ENCODE measurements at places on chromosomes 12 and 14.

- peak; percentile 1 for DNase-seq
Measured at GRCh38 chr12:112710414-112710813, 81.1 kb upstream of the RPH3A start.

DNA sequence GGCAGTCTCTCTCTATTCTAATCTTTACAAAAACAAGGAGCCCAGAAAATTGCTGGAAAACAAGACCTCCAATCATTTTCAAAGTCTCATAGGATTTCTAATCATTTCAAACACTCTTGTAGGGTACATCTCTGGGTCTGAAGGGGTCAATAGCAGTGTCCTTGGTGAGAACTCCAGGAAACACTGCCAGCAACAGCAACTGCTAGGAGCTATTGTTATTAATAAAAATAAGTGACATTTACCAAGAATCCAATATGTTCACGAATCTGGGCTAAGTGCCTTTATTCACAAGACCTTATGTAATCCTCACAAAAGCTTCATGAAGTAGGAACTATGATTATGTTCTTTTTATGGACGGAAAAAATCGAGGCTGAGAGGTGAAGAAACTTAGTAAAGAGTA lies 72.8 kb downstream of the TTC7B start:
- DNase-seq = no peak

DNA sequence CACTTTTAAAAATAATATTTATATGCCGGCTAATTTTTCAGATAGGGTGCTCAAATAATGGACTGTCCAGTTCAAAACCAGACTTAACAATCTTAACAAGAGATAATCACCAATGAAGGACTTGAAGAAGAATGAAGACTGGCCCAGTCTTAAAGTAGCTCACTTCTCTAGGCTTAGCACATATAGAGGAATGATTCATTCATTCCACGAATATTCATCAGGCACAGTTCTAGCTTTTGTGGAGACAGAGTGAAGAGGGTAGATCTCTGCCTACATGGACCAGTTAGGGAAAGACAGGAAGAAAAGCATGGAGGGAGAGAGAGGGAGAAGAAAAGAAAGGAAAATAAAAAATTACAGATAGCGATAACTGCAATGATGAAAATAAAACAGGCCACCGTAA lies 42.8 kb upstream of the METAP2 start:
- DNase-seq = no peak

DNA sequence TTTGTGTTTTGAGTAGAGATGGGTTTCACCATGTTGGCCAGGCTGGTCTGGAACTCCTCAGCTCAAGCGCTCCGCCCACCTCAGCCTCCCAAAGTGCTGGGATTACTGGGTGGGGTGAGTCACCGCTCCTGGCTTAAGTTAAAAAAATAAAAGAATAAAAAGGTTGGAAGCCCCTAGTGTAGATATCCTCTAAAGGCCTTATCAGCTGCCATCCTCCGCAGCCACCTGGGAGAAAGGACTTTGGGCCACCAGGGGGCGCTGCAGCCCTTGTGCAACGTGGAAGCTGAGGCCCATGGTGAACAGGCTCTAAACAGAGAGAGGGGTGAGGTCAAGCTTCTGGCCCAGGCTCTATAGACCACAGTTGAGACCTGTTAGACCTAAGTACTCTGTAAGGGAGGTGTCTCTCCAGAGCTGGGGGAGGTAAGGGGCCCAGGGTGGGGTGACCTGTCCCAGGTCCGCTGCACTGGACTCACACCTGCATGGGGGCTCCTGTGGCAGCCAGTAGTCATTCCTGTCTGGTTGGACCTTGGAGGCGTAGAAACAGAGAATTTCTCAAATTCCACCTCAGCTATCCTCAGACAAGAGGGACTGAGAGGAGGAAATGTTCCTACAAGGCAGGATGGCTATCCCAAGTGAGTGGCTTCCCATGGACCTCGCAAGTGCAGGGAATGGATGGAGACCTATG lies 14.0 kb upstream of the RACGAP1 start:
- DNase-seq = peak; percentile 6

- DNase-seq = peak; percentile 10
Measured at GRCh38 chr12:28172434-28173030, 17.7 kb upstream of the CCDC91 start.

DNA sequence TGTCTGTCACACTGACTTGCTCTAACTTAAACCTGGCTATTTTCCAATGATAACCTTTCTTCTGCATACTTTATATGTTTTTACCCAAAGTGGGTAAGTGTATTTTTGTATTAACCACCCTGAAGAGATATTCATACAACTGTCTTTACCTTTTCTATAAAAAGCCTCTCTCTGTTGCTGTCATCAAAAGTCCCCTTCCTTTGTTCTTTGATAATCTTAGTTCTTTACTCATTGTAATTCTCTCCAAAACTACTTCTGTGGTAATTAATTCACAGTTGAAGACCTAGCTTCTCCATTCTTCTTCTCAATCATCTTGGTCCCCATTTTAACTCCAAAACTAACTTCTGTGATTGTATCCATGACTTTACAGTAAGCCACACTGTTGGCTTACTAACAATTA lies 479.7 kb upstream of the MGAT4C start:
- DNase-seq = no peak

DNA sequence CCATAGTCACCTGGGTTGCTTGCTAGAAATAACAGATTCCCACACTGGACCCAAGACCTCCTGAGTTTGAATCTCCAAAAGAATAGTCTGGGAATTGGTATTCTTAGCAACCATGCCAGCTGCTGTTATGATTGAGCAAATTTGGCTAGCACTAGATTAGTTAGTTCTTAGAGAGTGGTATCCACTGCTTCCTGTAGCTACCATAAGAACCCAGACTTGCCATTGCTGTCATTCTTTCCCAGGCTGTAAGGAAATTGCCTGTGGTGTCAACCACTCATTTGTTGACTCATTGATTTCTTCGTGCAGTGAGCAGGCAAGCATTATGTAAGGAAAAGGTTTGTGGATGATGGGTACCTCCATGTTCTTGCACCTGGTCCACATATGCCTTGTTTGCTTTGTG lies 201.8 kb upstream of the RGS6 start:
- DNase-seq = no peak

GRCh38 chr12:21659383-21659782 lies 1.7 kb upstream of the LDHB start:
- DNase-seq = no peak

DNA sequence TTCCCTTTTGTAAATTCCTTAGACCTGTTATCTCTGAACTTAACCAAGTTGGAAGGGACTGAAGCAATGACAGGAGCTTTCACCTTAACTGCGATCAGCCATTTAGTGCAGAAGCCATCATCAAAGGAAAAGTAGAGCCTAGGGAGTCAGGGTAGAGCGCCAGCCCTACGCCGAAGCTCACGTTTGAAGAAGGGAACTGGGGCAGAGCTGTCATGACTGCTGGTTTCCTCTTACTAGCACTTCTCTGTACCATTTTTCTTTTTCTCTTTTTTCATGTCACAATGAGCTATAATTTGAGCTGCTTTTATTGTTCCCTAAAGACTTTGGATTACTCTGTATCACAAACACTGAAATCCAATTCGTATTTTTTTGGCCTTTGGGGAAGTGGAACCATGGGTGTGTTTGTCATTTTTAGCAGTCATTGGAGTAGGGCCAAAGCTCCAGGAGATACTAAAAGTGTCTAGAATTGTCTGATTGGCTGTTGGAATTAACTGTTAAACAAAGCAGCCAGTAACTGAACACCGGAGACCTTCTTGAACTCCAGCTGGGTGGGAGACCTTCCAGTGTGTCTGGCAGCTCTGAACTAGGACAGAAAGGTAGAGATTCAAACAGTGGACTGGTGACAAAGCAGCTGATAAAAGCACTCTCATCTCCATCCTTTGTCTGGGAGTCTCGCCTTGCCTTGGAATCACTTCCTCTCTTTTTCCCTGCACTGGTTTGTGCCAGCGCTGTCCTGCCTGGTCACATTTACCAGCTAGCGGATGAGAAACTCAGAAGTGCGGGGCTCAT lies 9.1 kb downstream of the MTRFR start:
- peak; percentile 79 for DNase-seq

DNA sequence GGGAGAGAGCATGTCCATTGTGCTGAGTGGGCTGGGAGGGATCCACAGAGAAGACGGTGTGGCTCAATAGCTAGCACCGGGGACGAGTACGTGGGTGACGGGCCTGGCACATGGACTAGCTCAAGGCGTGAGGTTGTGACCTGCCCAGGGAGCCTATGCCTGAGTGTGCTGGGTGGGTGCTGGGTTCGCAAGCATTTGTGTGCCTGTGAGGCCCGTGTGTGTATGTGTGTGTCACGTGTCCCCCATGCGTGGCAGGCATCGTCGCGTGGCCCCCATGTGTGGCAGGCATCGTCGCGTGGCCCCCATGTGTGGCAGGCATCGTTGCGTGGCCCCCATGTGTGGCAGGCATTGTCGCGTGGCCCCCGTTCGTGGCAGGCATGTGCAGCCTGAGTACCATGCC lies 109.2 kb downstream of the TMEM121 start:
- DNase-seq = no peak

DNA sequence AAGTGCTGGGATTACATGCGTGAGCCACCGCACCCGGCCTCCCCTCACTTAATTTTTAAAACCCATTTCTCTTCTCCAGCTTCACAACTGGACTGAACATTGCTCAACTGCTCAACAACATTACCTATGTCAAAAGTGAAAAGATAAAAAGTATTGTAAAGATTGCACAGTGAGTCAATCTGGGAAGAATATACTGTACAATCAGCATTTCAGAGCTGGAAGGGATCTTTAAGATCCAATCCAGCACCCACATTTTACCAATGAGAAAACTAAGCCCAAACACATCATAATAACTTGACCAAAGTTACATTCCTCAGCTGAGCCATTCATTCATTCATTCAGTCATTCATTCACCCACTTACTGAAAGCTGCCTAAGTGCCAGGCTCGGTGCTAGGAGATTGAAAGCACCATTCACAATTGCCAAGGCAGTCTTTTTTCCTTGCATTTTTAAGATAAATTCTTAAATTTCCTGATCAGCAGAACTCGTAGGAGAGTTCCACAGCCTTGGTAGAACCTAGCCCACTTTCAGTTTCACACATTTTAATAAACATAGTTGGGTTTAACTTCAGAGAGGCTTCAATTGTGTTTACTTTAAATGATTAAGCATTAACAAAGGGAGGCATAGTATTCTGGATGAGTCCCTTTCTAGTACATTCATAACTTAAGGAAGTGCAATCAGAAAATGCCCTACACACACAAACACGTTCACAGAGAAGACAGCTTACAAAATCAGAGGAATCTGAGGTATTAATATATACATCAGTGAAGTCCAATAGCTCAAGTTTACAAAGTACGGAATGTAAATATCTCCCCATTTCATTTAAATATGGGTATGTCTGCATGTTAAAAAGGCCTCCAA lies 3.0 kb downstream of the GALNT4 start:
- no peak for DNase-seq

- DNase-seq = no peak
Measured at GRCh38 chr12:122985338-122986257, 5.1 kb downstream of the ARL6IP4 start.

DNA sequence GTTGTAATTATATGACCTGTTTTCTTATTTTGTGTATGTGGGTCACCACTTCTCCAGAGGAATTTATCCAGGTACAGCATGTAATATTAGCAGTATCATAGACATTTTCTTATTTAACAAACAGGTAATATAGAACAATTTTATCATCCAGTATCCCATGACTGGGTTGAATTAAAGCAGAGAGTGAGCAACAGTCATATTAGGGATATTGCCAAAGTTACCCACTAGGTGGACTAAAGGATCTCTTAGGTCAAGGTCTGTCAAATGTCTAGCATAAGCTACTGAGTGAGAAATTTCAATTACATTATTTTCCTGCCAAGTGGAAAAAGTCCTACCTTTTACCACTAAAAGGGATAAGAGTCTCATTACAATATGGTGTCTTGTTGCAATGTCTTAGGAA lies 62.1 kb upstream of the TRIM9 start:
- peak; percentile 31 for DNase-seq

DNA sequence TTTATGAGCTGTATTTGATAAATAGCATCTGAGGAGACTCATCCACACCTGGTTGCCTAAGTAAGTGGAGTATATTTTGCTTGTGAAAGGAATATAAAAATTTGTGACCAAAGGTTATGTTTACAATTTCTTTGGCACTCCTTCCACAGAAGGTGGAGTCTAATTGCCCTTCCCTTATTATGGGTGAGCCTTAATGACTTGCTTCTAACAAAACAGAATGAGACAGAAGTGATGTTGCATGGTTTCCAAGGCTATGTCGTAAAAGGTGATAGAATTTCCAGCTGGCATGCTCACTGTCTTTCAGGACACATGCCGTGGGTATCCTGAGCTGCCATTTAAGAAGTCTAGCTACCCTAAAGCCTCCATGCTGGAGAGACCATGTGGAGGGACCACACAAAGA lies 116.8 kb upstream of the ABCD2 start:
- DNase-seq = no peak

DNA sequence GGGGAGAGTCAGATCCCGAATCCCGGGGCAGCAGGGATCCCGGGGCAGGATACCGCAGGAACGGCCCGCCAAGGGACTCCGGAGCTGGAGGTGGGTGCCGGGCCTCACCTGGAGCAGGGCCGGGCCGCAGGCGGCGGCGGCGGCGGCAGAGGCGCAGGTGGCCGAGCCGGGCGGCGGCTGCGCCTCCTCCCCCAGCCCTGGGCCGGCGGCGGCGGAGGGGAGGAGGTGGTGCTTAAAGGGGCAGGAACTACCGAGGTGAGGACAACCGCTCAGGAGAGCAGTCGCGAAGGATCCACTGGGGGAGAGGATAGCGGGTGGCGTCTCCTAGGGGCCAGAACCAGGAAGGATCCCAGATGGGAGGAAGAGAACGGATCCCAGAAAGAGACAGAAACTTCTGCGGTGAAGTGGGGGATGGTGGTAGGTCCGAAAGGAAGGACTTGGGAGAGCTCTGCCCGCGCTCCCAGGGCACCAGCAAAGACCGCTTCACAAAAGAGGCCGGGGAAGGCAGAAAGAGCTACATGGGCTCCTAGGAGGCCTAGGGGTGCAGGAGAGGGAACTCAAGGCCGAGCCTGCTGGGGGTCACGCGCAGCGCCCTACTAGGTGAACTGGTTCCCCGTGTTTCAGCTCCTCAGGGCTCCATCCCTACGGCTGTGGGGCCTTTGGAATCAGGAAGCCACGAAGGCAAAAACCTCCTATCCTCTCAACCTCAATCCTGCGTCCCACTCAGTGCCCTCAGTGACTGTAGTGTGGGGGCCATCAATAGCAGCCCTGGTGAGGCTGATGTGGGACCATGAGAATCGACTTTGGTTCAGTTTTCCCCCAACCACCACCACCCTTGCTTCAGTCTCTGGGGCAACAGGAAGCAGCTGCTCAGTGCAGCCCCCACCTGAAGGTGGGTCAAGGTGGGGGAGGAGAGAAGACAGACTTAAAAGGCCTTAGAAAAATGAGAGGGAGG lies 5.0 kb upstream of the BAZ2A start:
- DNase-seq = peak; percentile 82

GRCh38 chr12:113103756-113104450 lies 31.7 kb downstream of the RASAL1 start:
- no peak for DNase-seq

DNA sequence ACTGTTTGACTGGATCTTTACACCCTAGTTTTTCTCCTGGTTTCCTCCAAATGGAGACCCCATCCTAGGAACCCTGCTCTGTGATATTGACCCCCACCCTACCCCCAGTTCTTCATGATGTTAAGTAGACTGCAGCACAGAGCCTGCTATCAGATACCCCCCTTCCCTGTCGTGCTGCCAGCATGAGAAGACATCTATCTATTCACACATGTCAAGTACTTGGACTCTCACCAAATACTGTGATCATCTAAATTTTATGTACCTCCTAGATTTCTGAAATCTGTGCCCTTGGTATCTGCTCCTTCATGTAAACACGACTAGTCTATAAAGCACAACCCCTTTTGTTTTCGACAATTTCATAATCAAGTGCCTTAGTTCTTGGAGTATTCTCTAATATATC lies 38.9 kb downstream of the FERMT2 start:
- DNase-seq = no peak

- DNase-seq = no peak
Measured at GRCh38 chr12:108356835-108357806, 18.0 kb upstream of the CMKLR1 start.

Measured in NCI-H345 (cell line).